Heart left ventricle (tissue), 16 donors: ENCODE measurements at places on chromosomes 2 and 18.

DNA sequence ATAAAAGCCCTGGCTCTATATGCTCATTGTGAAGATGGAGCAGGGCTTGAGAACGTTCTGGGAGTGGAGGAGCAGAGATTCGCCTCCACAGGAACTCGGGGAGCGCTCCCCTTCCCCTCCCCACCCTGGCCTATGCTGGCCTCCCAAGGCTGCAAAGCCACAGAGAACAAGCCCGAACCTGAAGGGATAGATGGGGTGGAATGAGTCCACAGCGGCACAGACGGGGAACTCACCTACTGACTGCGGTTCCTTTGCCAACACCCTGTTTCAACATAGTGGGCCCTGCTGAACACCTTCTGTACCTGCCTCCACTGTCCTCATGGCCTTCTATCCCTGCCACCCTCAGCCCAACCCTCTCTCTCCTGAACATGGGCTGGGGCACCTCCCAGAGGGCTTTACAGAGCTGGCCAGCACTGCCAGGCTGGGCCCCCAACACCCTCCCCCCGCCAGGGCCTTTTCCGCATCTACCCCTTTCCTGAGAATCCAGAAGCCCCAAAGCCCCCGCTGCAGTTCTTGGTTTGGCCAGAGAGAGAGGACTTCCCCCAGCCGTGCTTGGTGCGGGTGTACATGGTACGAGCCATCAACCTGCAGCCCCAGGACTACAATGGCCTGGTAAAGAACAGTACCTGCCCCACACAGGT is 41.5 kb downstream of the LMAN2L start:
- no peak for DNase-seq

GRCh38 chr2:136386046-136386445 is 268.1 kb upstream of the CXCR4 start:
- no peak for DNase-seq

GRCh38 chr18:57430079-57431001 is 4.8 kb upstream of the ONECUT2 start:
- DNase-seq, result no peak

- no peak for DNase-seq
Observed at GRCh38 chr2:96866586-96866985, 3.3 kb downstream of the SEMA4C start.

- DNase-seq, result no peak
Observed at GRCh38 chr18:55584201-55584600, 3.8 kb downstream of the TCF4 start.

DNA sequence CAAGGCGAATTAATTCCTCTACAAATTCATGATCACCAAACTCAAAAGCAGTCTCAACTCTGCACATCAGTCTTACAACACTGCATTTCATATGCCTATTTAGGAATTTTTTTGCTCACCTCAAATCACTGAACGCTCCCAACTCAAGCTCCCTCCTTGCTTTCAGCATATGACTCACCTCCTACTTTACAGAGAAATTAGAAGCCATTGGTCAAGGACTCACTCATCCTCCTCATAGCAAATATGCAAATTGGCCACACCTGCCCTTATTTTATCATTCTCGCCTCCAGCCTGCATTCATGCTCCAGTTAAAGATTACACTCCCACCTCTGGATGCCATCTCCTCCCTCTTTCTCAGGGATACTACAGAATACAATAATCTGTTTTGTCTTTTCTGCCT is 148.8 kb downstream of the MBD2 start:
- no peak for DNase-seq

- no peak for DNase-seq
Observed at GRCh38 chr2:42049221-42050009, 1.6 kb downstream of the PKDCC start.

- no peak for DNase-seq
Observed at GRCh38 chr18:54209471-54210180, 14.8 kb downstream of the MBD2 start.

DNA sequence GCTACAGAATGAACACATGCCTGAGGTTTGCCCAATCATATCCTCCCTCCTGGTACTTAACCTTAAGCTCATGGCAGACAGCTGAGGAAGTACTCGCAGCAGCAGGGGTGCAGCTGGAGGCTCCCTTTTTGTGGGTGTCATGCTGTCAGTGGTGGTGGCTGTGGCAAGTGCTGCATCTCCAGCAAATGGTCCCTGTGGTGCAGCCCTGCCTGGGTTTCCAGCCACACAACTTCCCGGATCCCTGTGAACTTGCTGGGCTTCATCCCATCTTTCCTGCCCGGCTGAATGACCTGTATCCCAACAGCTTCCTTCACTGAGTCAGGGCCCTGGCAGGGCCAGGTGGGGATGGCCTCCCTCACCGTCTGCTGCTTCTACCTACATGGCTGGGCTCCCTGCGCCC is 5.0 kb downstream of the TMEM185B start:
- DNase-seq, result no peak

DNA sequence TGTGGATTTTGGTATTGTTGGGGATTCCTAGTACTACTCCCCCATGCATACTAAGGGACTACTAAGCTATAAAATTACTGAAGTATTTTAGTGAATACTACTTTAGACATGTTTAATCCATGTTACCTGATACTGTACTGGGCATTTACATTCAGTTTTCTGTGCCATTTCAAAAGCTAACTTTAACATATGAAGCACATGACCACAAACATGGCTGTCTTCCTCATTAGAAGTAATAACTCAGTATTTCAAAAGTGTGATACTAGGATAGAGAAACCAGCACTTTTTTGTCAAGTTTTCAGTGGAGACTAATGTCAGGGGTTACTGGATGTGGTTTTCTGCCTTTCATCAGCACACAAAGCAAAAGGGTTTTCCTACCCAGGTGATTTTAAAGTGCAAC is 27.9 kb downstream of the WDR33 start:
- no peak for DNase-seq

DNA sequence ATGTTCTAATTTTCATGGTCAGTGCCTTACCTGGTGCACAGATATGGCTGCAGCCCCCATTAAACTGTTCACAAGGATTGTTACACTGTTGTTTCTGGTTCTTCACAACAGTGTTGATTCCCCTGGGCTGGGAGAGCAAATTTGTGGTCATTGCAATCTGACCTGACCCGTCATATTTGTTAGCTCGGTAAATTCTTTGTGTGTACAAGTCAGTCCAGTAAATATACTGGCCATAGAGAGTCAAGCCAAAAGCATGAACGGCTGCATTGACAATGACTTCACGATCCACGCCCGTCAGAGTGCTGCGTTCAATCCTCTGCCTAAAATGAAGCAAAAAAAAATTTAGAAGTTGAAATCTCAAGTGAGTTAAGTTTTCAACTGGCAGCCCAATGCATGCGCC is 134.6 kb downstream of the DHRS9 start:
- DNase-seq, result no peak

GRCh38 chr2:85684380-85684779 is 9.8 kb upstream of the GNLY start:
- DNase-seq, result no peak

- DNase-seq, result no peak
Observed at GRCh38 chr2:3712831-3713503, 9.6 kb downstream of the DCDC2C start.

DNA sequence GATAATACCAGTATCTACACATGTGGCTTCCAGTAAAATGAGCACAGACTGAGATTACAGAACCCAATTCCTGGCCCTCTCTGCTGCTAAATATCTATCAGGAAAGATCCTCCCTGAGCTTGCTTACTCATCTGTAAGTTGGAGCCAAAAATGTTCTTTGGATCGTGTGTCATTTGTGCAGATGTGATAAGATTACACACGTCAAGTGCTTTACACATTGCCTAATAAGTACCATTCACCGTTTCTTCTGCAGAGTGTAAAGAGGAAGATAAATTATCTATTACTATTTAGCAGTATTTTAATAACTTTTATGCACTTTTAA is 23.2 kb upstream of the SLC20A1 start:
- DNase-seq, result no peak

DNA sequence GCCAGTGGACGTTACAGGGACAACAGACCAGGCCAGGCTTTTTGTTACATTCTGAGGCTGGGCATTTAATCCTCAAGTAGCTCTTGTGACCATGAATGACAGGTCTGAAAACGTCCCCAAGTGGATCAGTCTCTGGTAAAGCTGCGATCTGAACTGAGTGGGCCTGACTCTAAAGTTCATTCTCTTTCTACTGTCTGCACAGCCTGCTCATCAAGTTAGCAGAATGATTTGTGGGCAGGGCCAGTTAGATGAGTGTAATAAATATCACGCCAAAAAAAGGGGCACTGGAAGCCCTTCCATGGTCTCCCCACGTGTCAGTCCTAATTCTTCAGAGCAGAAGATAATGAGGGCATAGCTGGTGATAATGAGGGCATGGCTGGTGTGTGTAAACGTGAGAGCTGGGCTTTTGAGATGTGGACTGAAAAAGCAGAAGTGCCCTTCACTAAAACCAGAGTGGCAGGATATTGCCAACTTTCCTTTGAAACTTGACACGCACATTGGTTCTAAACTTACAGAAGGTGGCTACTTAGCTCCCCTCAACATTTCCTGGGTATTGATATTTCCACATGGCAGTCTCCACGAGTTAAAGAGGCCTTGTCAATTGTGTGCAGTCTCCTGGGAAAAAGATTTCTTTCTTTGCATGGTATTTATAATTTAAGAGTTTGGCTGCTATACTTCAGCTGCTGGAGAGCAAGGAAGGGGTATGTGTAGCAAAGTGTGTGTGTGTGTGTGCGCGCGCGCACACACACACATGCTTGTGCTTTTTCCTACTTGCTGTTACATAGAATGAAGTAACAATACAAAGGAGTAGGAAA is 72.7 kb upstream of the LYPD6B start:
- no peak for DNase-seq

GRCh38 chr2:75614162-75614651 is 32.4 kb upstream of the MRPL19 start:
- no peak for DNase-seq

- DNase-seq, result no peak
Observed at GRCh38 chr2:31217465-31218200, at the start of gene CAPN14. TSS of gene CAPN14 (minus strand) at chr2:31217515. CDS start at chr2:31205447, 12,068 bp downstream.

DNA sequence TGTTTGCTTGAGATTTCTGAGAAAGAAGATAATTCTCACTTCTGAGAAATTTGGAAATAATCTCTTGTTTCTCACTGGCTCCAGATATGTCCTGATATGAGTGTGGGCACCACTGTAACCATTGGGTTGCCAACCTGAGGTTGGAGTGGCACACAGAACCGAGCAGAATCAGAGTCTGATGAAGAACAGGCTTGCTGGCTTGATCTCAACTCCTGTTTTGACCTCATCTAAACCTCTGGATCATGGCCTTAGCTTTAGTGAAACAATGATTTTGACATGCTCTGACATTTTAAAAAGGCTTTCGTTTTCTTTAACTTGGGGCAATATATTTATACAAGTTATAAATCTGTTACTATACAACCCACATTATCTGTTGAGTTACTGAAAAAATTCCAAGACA is 548.0 kb downstream of the IRS1 start:
- DNase-seq, result no peak

DNA sequence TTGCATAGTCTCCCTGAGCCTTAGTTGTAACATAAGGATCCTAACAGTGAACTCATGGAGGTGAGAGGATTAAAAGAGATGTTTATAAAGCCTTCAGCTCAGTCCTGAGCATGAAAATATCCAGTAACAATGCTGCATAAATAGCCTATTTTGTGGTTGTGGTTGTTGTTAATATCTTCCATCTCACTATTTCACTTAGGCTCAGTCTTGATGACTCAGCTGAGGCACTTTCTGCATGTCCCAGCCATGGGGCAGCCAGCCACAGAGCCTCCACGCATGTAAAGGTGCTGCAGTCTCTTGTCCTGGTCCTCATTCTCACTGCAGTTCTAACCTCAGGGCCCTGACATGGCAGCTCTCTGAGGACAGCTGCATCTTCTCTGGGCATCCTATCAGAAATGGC is 218.8 kb upstream of the PKDCC start:
- no peak for DNase-seq

- DNase-seq, result no peak
Observed at GRCh38 chr2:70420740-70421139, 118.9 kb upstream of the FAM136A start.

DNA sequence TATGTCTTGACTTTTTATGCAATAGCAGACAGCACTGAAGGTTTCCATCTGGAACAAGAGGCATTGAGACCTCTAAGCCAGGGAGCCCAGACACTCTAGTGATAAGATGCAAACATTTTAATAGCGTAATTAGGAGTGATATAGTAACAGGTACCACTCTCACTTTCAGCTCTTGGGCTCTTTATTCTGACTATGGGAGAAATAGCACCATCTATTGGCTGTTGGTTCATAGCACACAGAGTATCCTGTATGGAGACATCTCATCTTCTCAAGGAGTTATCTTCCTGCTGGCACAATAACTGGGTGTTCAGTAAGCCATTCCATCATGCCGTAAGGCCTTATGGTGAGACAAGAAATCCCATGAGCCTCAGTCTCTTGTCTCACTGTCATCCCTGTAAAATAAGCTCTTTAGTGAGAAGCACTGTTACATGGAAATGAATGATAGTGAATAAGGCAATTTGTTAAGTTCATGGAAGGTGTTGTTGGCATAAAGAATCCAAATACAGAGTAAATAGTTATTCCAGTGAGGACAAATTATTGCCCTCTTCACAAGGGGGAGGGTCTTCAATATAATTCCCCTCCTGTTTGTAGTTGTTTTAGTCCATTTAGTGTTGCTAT is 48.3 kb downstream of the THUMPD2 start:
- no peak for DNase-seq

DNA sequence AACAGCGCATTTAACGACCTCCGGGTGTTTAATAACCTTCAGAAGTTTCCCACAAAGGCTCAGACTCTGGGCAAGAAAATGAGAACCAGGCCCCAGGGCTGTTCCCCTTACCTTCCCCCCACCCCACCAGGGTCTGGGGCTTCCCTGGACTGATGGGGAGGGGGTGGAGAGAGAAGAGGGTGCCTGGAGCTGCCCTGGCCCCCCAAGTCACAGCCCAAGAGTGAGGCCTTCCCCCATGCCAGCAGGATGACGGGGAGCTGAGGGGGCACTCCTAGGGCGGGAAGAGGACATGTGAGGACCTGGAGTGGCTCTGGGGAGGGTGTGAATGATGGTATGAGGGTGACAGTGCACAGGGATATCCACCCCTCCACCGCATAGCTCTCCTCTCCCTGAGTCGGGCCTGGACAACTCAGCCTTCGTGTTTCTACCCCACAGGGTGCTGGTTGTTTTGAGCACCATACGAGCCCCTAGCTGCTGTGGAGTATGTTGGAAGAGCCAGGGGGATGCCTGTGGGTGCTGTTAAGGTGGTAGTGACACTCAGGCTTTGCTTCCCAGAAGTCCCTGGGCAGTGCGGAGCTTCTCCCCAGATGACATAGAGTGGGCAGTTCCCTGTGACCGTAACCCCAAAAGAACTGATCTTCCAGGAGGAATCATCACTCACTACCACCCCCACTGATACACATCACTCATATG is 3.9 kb downstream of the PKDCC start:
- DNase-seq, result no peak

- DNase-seq, result no peak
Observed at GRCh38 chr18:62988471-62988870, 273.1 kb downstream of the PHLPP1 start.

- no peak for DNase-seq
Observed at GRCh38 chr18:69102959-69103358, 297.7 kb upstream of the DOK6 start.
